ENCODE measurements at places on chromosomes 6 and 20.

DNA sequence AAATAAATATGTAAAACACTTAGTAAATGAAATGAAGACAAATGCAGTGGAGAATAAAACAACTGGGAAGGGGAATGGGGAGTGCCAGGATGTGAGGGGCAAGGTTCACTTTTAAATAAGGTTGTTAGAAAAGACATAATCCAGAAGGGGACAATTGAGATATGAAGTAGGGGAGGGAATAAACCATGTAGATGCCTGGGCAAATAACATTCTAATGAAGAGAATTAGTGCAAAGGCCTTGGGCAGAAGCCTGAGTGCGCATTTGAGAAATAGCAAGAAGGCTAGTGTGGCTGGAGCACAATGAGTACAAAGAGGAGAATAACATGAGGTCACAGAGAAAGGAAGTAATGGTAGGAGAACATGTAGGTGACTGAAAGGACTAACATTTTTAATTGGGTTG is 2.4 kb downstream of the CEP57L1 start:
- DNase-seq, result no peak

DNA sequence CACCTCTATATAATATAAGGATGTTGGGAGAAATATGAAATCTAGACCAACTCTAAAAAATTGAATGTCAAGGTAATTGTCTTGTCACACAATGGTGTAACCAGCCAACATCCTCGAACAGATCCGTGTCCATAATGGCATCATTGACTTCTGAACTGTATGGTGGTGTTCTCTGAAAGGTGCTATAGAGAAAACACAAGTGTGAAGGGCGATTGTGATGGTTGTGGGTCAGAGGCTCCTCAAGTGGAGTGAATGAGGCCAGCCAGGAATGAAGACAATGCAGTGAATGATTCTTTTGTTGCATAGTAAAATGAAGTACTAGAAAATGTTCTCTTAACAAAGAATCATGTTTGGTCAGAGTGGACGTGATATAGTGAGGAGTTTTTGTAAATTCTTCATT is 58.3 kb downstream of the CARMIL1 start:
- no peak for DNase-seq

DNA sequence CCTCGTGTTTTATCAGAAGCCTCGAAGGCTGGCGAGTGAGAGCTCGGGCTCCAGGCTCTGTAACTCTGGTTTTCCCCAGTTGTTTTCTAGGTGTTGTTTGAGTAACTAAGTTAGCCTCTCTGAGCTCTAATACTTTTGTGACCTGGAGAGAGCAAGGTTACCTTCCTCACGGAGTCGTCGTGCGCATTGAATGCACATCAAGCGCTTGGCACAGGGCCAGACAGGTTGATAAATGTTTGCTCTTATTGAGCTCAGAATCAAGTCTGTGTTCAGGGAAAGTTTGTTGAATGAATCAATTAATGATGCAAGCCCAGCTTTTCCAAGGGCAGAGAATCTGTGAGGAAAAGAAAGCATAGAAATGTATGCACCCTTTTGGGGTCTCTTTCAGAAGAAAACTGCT is 33.5 kb downstream of the EDN3 start:
- no peak for DNase-seq

GRCh38 chr6:75199889-75200288 is 6.0 kb downstream of the COL12A1 start:
- no peak for DNase-seq

- DNase-seq, result no peak
Observed at GRCh38 chr20:25499855-25500434, 85.4 kb downstream of the NINL start.

DNA sequence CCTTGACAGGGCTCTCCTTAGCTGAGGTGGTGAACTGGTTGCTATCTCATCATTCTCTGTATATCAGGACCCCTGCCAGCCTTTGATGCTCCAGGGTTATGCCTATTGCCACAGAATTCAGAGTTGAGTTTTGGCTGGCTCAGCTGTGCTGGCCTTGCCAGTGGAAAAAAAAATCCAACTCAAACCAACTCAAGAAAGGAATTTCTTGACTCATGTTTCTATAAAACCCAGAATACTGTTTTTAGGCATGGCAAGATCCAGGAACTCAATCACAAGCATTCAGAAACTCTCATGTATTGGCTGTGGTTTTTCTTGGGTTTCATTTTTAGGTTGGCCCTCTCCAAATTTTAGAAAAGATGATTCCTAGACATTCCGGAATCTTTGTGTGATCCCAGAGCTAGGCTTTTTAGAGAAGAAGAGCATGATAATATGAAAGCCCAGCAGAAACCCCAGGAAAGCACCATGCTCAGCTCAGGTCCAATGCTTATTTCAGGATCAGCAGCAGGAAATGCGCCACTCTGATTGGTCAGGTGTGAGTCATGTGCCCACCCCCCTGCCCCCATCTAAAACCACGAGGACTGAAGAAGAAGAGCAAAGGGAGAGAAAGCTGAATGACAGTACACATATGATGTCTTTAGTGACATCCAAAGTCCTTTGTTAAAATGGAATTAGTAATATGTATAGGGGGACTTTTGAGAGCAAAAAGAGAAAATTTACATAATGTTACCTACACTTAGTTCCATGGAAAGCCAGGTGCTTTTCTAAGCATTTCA is 122.9 kb downstream of the RNF144B start:
- DNase-seq, result peak; percentile 63

DNA sequence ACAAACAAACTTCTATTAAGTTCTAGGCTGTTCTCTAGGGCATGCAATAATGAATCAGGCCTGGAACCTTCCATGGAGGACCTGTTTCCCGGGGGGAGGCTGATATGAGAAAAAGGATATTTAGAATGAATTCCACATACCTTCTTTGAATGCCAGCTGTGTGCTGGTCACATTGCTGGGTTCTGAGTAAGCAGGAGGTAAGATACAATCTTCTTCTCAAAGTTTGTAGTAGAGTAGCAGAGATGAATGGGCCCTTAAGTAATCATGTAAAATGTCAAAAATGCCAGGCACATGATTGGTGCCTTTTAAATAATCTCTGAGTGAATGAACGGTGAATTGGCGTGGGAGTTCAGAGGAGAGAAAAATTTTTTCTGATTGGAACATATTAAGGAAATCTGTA is 47.4 kb downstream of the TGM2 start:
- DNase-seq, result no peak

GRCh38 chr6:144316862-144317195 is 31.7 kb downstream of the UTRN start:
- DNase-seq, result no peak

DNA sequence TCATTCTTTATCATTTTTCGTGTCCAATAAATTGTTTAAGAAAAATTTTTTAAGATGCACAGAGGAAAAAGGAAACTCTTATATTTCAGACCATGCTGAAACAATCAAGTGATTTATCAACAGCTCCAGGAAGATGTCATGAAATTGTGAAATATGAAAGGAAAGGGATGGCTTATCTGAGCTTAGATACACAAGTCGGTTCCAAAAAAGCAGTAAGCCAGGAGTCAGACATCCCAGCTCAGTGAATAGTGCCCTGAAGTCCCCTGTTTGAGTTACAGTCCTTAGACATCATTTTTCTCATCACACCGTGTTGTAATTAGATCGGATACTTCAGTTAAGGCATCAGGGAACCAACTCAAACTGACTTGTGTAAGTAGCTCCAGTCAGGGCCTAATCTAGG is 91.0 kb upstream of the SSTR4 start:
- DNase-seq, result no peak

- no peak for DNase-seq
Observed at GRCh38 chr20:18665135-18665534, 77.3 kb downstream of the DTD1 start.

GRCh38 chr20:8449123-8449522 is 317.1 kb downstream of the PLCB1 start:
- no peak for DNase-seq

DNA sequence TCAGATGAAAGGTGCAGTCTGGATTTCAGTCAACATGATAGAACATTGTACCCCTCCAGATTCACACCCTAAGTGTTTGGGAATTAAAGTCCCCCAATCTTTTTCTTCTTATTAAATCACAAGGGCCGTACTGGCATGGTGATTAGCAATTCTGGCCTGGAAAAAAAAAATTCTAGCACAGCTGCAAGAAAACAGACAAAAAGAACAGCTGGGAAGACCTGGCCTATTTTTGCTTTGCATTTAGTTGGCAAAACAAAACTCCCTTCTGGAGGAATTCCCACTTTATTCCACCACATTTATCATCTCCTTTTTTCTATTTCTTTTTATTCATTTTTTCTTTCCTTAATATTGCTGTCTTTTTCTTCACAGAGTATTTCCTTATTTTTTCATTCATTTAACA is 39.8 kb upstream of the AKAP12 start:
- no peak for DNase-seq

GRCh38 chr6:104326173-104327001 is 533.3 kb downstream of the HACE1 start:
- no peak for DNase-seq

- DNase-seq, result no peak
Observed at GRCh38 chr6:169866140-169866534, 114.7 kb downstream of the ERMARD start.

DNA sequence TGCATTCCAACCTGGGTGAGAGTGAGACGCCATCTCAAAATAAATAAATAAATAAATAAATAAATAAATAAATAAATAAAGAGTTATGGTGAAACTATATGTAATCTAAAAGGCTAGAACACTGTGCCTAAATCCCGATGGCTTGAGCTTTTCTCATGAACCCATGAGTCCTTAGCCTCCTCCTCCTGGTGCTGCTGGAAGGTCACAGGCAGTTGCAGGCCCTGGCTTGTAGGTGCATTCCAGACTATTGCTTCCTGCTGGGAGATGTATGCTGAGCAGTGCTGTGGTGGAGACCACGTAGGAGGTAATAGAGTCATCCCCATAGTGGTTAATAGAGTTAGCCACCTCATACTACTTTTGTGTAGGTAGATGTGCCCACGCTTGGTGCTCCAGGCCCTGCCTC is 12.5 kb downstream of the PTK7 start:
- DNase-seq, result no peak

DNA sequence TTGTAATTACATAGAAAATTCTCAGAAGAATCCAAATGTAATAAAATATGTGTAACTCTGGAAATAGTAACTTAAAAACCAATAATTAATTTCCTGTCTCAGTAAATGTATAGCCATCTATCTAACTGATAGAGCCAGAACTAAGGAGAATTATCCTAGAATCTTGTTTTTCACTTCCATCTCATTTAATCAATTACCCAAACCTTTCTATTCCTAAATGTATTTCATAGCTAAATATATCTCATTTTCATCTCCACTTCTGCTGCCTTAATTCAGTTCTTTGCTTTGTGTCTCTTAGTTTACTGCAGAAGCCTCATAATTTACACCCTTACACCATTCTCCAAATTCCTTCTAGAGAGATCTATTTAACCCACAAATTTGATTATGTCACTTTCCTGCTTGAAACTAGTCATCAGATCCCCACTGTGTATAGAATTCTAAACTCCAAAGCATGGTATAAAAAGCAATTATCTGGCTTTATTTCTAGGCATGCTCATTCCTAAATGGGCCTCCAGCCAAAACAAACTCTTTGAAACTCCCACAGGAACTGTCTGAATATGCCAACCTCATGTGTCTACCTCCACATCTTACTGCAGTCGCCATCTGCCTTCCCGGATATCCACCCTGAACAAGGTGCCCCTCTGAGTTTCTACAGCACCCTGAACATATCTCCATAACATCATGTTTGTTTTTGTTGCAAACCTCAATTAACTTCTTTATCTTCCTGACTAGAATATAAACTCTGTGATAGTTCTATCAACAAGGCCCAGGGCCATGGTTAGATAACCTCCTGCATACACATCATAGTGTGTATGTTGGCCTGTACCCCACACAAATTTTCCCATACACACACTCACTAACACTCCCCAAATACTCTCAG is 70.5 kb upstream of the ADTRP start:
- no peak for DNase-seq

DNA sequence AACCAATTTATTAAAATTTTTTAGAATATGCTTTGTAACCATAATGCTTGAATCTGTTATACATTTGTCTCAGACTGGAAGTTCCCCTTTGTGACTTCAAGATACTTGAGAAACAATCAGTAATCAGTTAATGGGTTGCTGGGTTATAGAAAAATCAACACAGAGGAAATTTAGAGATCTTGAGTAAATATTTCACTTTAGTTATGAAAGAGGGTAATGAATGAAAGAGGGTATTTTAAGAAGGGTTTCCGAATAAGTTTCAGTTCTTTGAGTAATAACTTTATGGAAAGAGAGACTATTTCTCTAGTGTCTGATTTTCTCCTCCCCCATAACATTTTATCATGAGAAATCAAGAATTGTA is 21.4 kb downstream of the ZFAND3 start:
- no peak for DNase-seq

GRCh38 chr20:35431621-35432429 is 6.2 kb downstream of the GDF5 start:
- no peak for DNase-seq

DNA sequence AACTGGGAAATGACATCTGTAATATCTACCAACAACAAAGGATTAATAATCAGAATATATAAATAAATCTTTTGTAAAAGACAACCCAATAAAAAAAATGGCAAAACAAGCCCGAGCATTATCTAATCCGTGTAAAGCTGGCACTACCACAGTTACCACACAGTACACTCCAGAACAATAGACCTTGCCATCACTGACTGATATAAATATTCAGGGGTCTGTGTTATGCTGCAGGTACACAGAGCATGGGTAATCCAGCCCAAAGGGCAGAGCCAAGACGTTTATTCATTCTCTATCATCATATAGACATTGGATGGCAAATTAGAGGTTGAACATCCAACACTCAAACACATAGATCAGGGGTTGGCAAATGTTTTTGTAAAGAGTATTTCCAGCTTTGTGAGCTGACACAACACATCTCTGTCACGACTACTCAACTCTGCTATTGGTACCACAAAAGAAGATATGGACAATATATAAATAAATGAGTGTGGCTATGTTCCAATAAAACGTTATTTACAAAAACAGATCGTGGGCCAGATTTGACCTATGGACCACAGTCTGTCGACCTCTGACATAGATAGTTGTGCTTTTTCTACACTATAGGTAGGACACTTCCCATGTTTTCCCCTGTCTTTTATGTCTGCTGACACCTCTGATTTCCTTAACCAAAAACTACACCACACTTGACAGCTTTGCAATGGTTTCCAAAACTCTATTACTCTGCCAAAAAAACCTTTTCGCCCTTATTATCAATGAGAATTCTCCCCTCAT is 4.5 kb downstream of the NCOA6 start:
- DNase-seq, result no peak

DNA sequence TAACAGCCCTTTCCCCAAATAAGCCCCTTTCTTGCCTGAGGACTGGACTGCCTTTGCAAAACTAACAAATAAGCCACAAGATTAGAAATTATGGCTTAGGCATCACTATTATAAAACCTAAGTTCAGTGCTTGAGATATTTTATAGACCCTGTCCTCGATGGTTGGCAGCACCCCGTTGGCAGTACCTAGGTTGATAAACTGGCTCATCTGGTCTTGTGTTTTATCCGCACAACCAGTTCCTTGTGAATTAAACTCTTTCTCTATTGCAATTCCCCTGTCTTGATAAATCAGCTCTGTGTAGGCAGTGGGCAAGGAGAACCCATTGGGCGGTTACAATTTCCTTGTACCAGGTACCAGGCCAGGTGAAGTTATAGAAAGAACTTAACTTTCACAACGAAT is 6.6 kb downstream of the LRP11 start:
- DNase-seq, result no peak
